ENCODE measurements at places on chromosomes 2 and 18.

DNA sequence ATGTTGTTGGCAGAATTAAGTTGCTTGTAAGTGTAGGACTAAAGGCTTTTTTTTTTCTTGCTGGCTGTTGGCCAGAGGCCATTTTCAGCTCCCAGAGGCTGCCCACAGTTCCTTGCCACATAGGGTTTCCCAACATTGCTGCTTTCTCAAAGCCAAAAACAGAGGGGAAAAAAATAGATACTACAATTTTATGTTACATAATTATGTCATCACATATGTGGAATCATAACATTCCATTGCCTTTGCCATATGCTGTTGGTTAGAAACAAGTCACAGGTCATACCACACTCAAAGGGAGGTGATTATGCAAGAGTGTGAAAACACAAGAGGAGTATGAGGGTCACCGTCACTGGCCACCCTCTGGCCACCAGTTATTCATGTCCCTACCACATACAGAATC is 154.5 kb downstream of the RTN4 start:
- DNase-seq = no peak

DNA sequence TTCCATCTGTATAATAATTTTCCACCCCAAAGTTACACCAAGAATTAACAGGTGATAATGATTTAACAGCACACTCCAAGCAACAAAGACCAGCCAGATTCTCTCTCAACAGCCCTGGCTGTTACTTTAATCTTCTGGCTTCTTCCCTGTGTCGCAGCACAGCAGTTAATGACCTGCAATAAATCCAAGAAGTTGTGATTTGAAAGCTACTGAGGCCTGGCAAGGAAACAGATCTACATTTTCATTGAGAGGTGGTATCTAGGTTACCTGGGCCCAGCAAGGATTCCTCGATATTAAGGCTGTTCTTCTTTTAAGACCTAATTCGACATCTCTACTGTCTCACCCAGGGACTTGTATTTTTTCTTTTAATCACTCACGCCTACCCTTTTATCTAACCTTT is 433.8 kb downstream of the NBAS start:
- no peak for DNase-seq

GRCh38 chr18:70991577-70991976 is 702.7 kb downstream of the SOCS6 start:
- DNase-seq = no peak

- no peak for DNase-seq
These were observed 45.8 kb upstream of the PTPRM start for GRCh38 chr18:7521226-7521856.

- no peak for DNase-seq
These were observed 364.0 kb downstream of the LRATD1 start for GRCh38 chr2:14996351-14997014.

GRCh38 chr2:196315388-196316049 is 144.1 kb upstream of the STK17B start:
- DNase-seq = no peak

DNA sequence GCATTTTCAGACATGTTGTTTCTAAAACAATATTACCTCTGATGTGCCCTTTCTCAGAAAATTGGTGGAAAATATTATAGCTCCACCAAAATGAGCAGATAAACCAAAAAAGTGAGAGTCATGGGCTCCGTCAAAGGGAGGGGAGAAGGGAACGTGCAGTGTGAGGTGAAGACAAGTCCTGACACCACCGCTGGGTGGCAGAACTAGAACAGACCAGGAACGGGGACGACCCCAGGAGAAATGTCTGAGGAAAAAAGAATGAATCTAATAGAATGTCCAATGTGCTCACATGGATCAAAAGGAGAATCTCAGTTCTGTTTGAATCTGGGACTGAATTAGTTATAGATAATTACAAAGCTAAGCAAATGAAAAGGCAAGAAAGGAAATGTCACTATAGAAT is 22.6 kb upstream of the BCL2 start:
- no peak for DNase-seq

GRCh38 chr2:180046202-180046601 is 39.1 kb upstream of the CWC22 start:
- no peak for DNase-seq

DNA sequence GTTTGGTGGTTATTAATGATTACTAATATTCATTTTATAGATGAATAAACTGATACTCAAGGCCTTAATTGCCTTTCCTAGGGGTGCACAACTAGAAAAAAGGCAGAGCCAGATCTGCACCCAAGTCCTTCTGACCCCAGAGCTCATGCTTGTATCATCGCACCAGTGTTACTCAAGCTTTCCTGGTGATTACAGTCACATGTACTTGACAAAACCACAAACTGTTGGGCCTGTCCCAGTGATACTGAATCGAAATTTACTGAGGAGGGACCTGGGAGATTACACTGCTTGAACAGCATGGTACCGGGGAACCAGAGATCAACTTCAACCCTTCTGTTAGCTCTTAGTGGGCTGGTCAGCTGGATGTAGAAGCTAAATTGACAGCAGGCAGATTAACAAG is 33.7 kb downstream of the FASTKD2 start:
- no peak for DNase-seq

DNA sequence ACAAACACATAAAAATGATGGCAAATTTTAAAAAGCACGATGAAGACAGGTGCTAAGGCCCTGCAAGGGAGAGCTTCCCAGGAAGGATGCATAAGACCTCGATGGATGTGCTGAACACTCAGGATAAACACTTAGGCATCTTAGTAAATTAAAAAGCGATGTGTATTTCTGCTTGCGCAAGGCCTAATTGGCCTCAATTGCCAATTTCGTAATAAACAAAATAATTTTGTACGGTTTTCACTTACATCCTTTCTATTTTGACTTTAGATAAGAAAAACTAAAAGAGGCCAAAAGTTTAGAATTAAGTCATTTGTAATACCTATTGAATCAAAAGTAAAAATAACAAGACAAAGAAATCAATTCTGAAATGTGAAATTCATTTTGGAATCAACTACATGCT is 189.1 kb downstream of the TCF4 start:
- DNase-seq = no peak

DNA sequence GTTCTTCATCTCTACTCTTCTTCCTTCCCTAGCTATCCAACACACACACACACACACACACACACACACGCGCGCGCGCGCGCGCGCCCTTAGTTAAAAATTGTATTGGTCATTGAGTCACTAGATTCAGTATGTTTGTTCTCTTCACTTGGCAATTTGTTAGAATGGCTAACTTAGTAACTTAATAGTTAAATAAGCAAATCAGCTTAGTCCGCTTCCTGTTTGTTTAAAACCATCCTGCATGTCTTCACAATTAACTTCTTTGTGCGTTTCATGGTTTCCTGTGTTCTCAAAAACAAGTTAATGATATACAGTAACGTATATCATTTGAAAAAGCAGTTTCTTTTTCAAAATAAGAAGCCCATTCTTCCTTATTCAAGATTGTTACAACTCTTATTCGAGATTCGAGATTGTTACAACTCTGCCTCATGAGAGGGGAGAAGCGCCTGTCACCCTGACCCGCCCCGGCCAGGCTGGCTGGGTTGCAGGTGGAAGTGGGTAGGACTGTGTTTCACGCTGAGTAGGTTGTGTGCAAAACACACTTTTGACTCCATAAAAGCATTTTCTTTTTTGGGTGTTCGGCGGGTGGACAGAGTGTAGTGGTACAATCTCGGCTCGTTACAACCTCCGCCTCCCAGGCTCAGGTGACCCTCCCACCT is 9.5 kb upstream of the CNNM3 start:
- no peak for DNase-seq

- no peak for DNase-seq
These were observed 3.1 kb downstream of the KDSR start for GRCh38 chr18:63363951-63364350.

DNA sequence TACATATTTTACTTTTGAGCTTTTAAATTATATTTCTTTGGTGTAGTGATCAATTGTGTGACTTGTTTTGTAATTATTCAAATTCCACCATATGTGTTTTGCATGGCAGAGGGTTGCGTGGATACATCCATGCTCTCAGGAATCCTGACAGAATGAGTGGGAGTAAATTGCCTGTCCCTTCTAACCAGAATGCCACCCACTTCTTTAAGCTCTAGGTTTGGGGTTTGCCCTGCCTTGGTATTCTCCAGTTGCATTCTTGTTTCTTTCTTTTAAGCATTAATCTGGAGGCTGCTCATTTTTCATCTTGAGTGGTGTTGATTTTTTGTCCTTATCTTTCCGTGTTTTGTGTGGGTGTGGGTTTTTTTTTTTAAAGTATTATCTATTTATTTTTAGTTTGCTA is 360.0 kb downstream of the PTPRM start:
- DNase-seq = no peak

DNA sequence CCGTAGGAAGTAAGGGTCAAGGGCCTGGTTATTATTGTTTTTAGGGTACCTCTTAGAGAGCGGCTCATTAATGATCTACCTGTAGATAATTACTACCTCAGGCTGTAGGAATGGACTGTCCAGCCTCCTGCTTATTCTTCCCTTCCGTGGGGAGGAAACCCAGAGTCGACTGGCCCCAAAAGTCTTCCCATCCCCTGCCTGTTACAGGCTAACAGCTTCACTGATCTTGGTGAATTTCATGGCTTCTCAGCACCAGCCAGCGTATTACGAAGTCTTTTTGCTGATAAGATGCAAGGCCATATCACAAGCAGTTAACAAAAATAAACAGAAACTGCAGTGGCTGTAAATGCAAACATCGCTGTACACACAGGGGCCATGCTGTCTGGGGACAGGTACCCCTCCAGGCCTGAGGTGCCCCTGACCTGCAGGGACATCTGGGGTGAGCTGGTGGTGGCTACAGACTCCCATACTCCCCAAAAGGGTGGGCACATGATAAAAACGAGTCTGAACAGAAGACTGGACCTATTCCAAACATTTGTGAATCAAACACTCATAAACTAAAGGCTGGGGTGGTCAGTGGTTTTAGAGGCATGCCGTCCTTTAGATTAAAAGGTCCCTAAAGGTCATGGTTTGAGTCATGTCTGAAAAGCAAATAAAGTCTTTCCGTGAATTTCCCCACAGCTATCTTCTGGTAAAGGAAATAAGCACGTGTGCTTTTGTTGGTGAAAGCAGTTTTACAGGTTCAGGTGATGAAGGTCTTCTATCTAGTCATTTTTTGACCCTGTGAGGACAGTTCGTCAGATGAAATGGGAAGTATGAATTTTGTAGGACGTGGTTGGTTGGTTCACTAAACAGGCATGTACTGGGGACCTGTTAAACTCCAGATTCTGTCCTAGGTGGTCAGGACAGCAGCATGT is 36.7 kb downstream of the TTC39C start:
- no peak for DNase-seq

DNA sequence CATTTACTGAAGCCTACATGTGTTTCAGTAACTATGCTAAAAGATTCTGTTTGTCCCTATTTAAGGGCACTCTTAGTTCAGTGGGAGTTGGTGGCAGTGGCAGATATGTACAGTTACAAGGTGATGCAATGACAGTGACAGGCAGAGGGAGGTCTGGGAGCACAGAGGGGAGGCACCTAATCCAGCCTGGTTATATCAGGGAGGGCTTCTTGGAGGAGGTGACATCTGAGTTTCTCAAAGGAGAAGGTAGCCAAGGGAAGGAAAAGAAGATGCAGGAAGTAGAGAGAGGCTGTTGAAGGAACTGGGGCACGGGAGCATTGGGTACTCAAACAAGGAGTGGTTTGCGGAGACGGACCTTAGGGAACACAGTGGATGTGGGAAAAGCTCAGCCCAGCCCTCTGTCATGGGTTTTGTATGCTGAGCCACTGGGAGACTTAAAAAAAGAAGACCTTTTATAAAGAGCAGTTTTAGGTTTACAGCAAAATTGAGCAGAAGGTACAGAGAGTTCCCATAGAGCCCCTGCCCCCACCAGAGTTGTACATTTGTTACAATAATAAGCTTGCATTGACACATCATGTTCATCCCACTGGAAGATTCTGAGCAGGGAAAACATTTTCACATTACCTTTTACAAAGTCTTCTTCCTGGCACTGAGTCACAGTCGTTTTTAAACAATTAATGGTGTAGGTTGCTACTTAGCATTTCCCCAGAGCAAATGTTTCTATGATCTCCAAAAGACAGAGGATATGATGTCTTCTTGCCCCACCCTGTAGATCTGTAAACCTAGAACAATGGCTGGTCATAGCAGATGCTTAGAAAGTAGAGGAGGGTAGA is 83.0 kb upstream of the TAF1B start:
- DNase-seq = no peak

GRCh38 chr2:75336451-75336850 is 137.1 kb upstream of the TACR1 start:
- DNase-seq = no peak

DNA sequence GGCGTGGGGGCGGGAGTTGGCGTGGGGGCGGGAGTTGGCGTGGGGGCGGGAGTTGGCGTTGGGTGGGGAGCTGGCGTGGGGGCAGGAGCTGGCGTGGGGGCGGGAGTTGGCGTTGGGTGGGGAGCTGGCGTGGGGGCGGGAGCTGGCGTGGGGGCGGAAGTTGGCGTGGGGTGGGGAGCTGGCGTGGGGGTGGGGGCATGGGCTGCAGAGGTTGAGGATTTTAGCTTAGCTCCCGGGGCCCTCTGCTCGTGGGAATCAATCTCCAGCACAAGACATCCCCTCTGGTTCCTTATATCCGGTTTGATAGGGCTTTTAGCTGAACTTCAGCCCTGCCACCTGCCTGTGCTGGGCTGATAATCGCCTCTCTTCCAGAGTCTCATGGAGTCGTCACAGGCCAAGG is 177.0 kb downstream of the LDLRAD4 start:
- no peak for DNase-seq

GRCh38 chr2:38187541-38188011 is 111.6 kb upstream of the CYP1B1 start:
- no peak for DNase-seq

GRCh38 chr2:128500138-128500800 is 181.6 kb upstream of the HS6ST1 start:
- no peak for DNase-seq

DNA sequence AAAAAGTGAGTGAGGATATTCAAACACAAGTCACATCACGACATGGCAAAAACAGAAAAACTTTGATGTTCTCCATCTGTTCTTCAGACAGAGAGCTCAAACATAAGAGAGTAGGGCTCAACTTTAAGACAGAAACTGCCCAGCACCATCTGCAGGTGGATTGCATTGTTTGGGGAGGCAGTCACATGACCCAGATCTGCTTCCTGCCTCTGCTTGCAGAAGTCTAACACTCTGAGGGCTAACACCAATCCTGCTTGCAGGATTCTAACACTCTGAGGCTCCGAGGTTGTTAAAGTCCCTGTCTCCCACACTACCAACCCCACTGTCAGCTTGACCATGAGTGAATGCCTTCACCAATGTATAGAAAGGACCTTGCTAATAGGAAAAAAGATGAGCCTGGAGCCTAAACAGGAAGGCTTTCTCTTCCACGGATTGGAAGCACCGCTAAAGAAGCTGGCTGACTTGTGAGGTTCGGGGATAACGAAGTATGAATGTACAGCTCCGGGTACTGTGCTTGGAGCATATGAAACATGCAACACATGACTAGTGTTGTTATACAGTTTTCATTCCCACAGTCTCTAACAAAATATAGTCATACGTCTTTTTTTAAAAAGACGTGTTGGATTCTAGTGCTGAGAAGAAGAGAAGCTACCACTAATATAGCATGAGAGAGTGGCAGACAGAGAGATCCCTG is 176.6 kb upstream of the CREB1 start:
- DNase-seq = no peak
